ENCODE measurements at places on chromosomes 13 and 19.

DNA sequence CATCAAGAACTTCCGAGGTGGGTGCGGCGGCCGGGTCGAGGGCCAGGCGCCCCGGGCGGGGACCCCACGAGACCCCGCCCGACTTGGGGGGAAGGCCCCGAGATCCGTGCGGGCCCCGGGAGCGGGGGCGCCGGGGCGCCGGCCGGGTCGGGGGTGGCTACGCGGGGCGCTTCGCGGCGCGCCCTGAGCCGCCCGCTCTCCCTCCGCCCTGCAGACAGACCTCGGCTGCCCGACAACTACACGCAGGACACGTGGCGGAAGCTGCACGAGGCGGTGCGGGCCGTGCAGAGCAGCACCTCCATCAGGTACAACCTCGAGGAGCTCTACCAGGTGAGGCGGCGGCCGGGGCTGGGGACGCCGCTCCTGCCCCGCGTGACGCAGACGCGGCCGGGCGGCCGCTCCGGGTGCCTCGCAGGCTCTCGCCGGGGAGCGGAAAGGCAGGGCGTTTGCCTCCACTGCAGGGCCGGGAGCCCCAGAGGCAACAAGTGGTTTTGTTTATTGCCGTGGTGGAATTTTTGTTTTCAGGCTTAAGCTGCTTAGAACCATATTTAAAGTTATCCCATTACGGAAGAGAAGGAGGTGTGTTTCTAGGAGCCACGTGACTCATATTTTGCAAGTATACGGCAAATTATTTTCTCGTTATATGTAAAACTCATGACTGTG lies 477 bp downstream of the CUL4A start:
- peak; percentile 65 for DNase-seq

- no peak for DNase-seq
Observed at GRCh38 chr19:29504454-29504853, 21.3 kb upstream of the VSTM2B start.

DNA sequence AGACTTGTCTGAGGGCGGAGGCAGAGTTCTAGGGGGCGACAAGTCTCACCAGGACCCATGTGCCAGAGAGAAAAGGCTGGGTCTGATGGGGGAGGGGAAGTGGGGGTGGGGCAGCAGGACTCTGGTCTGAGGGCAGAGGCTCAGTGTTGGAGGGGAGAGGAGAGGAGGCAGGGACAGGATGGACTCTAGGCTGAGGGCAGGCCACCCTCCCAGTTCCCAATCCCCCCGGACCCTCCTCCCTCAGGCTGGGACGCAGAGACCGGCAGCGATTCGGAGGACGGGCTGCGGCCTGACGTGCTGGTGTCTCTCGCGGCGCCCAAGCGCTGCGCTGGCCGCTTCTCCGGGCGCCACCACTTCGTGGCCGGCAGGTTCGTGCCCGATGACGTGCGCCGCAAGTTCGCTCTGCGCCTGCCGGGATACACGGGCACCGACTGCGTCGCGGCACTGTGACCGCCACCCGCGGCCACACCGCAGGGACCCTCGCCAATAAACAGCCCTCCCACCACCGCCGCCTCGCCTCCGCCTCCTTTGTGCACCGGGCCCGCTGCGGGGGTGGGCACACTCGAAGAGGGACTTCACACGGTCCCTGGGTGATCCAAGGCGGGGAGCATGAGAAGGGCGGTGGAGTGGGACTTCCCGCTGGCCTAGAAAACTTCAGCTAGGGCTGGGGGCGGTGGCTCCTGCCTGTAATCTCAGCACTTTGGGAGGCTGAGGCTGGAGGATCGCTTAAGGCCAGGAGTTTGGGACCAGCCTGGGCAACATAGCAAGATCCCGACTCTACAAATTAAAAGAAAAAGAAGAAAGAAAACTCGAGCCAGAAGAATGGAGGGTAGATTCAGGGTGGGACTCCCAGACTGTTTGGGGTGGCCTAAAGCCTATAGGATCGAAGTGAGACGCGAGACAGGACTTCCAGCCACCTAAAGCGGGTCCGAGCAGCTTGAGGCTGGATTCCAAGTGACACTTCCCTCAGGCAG lies 703 bp upstream of the CILP2 start:
- DNase-seq, result no peak

DNA sequence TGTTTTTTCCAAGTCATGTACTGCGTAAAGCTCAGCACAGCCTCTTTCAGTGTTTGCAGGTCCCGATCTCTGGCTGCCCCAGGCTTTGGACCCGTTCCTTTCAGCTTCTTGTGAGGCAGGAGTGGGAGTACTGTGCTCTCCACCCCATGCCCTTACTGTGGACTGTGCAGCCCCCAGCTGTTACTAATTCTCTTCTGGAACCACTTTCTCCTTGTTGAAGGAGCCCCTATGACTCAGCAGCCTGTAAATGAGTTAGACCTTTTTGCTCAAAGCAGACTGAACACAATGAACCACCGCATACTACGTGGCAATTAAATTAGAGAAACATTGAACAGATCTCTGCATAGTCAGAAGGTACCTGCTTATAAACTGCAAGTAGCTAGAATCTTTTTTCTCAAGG lies 39.0 kb downstream of the SERTM1 start:
- DNase-seq, result peak; percentile 20

- no peak for DNase-seq
Observed at GRCh38 chr19:7109678-7110289, 40.3 kb downstream of the ZNF557 start.

DNA sequence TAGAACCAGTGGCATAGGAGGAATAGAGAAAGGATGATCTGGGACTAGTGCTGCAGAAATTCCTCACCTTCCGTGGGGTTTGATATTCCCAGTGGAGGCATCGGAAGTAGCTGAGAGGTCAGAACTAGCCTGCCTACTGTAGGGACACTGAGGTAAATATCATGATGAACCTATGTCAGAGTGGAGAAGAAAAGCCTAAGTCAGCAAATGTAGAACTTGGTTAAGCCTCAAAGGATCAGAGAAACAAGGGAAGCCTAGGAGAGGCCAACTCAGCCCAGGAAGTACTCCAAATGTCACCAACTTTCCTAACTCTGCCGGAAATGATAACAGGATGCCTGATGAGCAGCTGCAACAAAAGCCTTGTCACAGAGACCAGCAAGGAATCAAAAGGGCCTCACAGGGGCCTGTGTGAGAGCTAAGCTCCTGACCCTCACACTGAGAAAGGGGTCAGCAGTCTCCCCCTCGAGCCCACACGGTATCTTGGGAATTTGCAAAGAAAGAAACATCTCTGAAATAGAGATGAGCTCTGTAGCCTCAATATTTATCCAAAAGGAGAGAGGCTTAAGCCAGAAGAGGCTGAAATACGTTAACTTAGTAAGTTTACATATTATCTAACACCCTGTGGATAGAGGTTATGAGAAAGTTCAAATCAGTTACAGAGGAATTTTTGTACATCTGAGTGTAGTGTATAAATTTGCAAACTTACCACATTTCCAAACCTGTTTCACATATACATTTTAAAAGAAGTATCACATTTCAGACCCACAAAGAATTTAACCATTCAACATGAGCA lies 1064.3 kb downstream of the DIAPH3 start:
- no peak for DNase-seq

DNA sequence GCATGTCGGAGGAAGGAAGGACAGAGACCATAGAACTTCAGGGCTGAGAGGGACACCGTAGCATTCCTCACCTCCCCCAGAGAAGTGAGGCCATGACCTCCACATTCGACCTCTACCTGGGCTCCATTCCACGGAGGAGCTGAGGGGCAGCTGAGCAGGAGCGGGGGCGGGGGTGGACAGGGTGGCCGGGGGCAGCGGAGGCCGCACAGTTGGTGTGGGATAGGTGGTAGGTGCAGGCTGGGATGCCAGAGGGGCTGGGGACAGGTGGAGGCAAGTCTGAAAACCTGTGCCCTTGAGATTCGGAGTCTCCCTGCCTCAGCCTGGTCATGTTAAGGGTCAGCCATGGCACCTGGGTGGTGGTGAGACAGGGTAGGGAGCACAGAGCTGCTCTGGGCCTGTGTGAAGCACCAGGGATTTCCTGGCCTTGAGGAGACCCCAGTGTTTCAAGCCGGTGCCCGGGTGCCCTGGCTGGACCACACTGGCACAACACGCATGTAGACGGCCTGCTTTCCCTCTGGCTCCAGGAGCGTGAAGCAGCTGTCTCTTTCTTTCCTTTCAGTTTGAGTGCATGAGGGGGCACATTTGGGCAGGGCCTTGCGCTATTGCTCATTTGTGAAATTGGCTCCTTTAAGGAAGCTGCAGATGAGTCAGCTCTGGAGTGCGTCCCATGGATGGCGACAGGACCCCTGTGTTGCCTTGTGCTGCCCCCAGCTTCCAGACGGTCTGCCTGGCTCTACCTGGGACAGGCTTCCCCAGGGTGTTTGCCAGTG lies 51.8 kb downstream of the TSSK6 start:
- no peak for DNase-seq

GRCh38 chr13:95552539-95553441 lies at the start of gene CLDN10:
TSS of gene CLDN10 (plus strand) at chr13:95552720. CDS start at chr13:95552754, 34 bp downstream.
- no peak for DNase-seq

GRCh38 chr19:45920458-45920857 lies 5.9 kb upstream of the NANOS2 start:
- no peak for DNase-seq

DNA sequence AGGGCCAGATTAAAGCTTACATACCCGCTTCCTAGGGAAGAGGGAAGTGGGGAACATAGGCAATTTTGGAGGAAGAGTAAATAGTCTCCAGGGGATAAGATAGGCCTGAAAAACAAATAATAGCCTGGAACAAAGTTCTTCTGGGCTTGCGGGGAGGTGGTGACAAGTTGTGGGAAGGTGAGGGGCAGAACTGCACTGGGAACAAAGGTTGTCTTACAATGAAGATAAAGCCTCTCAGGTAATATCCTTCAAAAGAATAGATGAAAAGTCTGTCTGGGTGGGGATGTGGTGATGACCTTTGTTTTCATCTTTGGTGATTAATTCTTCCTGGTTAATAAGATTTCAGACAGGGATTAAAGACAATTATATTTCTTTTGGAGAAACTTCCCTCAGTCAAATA lies 68.8 kb downstream of the CBY2 start:
- no peak for DNase-seq

GRCh38 chr13:33178209-33178840 lies 107.2 kb downstream of the STARD13 start:
- DNase-seq, result no peak

DNA sequence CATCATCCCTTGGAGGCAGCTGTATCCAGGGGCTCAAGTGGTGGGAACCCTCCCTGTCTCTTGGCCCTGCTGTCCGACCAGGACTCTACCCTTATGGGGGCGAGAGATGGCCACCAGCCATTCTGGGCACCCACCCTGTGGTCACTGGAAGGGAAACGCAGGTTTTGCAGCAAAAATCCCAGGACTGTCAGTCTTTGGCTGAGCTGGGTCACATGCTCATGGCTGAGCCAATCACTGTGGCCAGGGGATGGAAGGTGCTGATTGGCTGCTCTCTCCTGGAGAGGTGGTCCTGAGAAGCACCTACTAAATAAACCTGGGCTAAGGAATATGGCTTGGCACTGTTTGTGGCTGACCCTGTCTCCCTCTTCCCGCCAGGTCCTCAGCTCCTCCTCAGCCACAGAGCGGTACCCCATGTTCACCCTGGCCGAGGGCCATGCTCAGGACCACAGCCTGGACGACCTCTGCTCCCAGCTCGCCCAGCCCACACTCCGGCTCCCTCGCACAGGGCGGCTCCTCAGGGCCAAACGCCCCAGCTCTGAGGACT lies 8.9 kb downstream of the ATG4D start:
- DNase-seq, result no peak

GRCh38 chr13:99971576-99972189 lies at the start of gene ZIC5:
TSS of gene ZIC5 (minus strand) at chr13:99971767. CDS start at chr13:99971603, 164 bp downstream.
- DNase-seq, result no peak

- DNase-seq, result no peak
Observed at GRCh38 chr13:83810136-83810535, 72.1 kb downstream of the SLITRK1 start.

- DNase-seq, result no peak
Observed at GRCh38 chr19:50628146-50628545, 11.5 kb downstream of the SYT3 start.

DNA sequence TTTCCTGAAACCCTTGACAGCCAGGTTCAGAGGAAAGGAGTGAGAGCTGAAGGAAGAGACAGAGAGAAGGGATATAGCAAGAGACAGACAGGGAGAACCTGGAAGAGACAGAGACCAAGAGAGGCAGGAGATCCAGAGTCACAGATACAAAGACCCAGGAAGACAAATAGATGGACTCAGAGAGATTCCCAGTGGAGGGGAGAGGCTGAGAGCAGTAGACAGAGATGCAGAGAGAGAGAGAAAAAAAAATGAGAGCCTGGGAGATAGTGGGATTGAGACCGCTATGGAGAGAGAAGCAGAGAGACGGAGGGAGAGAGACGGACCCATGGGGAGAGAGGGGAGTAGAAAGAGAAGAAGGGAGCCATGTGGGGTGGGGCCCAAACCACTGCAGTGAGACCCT lies 763 bp downstream of the FXYD7 start:
- DNase-seq, result no peak

DNA sequence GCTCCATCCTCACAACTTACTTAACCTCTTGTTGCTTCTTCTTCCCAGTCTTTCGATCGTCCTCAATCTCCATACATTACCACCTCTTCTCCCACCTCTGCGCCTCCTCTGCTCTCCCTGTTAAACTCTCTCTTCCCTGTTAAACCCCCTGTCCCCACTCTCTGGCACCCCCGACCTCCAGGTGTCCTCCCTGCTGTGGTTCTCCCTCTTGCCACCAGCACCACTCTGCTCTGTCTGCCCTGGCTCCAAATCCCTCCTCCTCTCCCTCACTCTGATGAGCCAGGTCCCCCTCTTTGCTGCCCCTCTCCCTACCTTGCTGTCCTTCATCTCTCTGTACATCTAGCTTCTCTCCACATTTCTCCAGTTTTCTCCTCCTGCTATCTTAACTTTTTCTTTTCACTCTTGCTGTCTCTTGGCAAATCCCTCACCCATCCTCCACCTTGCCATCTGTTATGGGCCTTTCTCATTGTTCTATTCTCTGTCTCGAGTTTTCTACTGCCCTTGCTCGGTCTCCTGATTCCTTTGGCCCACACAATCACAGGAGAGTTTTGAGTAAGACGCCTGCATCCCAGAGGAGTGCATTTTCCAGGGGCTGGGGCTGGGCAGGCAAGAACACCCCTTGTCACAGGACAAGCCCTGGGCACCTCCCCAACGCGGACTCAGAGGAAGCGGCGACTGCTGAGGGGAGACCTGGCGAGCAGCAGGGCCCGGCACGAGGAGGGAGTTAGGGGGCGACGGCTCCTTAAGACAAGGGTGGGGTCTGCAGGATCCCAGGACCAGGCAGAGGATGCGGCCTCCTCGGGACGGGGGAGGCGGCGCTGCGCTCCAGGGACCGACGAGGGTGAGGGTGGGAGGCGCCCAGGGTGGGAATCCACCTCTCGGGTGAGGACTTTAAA lies 21.4 kb upstream of the ERVV-1 start:
- no peak for DNase-seq

- no peak for DNase-seq
Observed at GRCh38 chr13:41652735-41653361, 195.5 kb downstream of the RGCC start.

- no peak for DNase-seq
Observed at GRCh38 chr13:43083750-43084149, 60.4 kb downstream of the DNAJC15 start.

DNA sequence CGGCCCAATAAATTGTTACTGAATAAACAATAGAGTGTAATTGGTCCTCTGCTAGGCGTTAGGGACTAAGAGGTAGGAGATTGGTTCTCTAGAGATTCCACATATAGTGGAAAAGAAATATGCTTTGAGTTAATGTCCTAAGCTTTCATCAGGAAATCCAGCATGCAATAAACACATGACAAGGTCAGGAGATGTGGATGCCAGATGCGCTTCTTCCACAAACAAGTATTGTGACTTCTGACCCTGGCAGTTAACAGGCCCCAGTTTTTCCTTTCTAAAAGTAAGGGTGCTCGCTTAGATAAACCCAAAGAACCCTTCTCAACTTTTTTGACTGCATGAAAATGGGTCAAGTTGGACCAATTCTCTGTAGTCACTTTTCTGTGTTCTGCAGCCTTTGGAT lies 146.5 kb upstream of the SOX21 start:
- no peak for DNase-seq

- no peak for DNase-seq
Observed at GRCh38 chr19:35565016-35565856, 1.8 kb upstream of the ATP4A start.

All from T1000 (cell line).